Iris pigment epithelial cell (primary cell): ENCODE measurements at places on chromosomes 12 and 14.

DNA sequence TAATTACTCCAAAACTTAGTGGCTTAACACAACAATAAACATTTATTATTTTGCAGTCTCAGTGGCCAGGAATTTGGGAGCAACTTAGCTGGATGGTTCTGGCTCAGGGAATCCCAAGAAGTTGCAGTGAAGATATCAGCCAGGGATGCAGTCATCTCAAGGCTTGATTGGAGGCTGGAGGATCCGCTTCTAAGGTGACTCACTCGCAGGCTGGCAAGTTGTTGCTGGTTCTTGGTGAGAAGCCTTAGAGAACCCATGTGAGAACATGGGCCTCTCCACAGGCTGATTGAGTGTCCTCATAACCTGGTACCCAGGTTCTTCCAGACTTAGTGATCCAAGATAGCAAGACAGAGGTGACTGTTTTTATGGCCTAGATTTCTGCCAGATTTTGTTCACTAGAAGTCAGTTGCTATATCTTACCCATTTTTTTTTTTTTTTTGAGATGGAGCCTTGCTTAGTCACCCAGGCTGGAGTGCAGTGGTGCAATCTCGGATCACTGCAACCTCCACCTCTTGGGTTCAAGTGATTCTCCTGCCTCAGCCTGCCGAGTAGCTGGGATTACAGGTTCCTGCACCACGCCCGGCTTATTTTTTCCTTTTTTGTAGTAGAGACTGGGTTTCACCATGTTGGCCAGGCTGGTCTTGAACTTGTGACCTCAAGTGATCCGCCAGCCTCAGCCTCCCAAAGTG lies 32.5 kb downstream of the BRMS1L start:
- DNase-seq, result peak; percentile 79

- DNase-seq, result no peak
These were observed 258.7 kb upstream of the BTG1 start for GRCh38 chr12:92404259-92404894.

DNA sequence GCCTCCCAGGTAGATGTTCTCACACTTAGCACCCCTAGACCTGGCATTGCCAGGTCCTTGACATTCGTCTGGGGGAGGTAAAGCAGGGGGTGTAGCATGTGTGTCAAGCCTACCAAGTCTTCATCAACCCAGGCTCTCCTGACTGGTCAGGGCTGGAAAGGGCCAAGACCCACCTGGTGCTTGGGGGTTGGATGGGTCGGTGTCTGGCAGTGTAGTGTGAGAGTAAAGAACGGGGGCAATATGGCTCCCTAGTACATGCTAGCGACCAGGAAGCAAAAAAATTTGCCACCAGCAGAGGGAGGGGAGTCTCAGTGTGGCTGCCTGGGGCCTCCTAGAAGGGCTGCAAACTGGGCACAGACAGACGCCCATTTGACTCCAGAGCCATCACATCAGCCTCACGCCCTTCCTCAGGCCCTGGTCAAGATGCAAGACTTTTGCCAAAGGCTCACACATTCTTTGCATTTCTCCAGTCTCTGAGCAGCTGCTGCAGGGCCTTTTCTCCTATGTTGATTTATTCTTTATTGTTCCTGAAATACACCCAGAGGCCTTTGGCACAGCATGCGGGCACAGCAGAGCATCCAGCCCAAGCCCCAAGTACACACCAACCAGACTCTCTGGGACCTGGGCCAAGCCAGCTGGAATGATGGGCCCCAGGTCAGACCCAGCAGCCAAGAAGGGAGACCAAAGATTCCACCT lies 38.3 kb upstream of the PNMA1 start:
- peak; percentile 44 for DNase-seq

- no peak for DNase-seq
These were observed 1.4 kb downstream of the SGPP1 start for GRCh38 chr14:63726499-63726898.

- no peak for DNase-seq
These were observed 18.0 kb downstream of the MFAP5 start for GRCh38 chr12:8644345-8645248.

DNA sequence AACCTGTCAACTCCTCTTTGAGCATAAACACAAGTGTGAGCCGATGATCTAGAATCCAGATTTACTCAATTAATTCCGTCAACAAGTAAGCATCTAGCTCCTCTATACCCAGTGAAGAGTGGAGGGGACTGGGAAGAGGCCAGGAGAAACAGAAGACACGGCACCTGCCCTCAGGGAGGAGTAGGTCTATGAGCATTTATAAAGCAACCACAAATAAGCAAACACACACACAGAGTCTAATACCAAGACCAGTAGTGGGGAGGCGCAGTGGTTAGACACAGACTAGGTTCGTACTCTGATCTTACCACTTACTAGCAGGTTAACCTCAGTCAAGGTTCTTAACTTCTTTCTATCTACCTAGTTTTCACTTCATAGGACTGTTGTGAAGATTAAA lies 5.9 kb upstream of the FOXN3 start:
- no peak for DNase-seq
